ENCODE measurements at places on chromosomes 11 and 22.

- DNase-seq: no peak
Measured at GRCh38 chr22:20084547-20085413, 4.7 kb downstream of the DGCR8 start.

GRCh38 chr11:125374398-125374797 is 121.7 kb downstream of the FEZ1 start:
- no peak for DNase-seq

GRCh38 chr11:121570453-121570852 is 117.7 kb upstream of the SORL1-AS1 start:
- DNase-seq: no peak

DNA sequence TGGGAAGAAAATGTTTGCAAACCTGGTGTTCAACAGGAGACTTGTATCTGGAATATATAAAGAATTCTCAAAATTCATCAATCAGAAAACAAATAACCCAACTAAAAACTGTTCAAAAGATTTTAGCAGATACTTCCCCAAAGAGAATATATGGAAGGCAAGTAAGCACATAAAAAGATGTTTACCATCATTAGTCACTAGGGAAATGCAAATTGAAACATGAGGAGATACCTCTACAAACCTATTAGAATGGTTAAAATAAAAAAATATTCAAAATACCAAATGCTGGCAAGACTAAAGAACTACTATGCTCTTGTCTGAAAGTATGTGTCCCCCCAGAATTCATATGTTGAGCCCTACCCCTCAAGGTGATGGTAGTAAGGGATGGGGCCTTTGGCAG is 8.6 kb downstream of the EXPH5 start:
- no peak for DNase-seq

- no peak for DNase-seq
Measured at GRCh38 chr11:12598330-12599256, 75.6 kb upstream of the TEAD1 start.

- no peak for DNase-seq
Measured at GRCh38 chr11:125052047-125052446, 11.1 kb upstream of the SLC37A2 start.

GRCh38 chr11:57313788-57314135 is 11.0 kb downstream of the TNKS1BP1 start:
- no peak for DNase-seq

DNA sequence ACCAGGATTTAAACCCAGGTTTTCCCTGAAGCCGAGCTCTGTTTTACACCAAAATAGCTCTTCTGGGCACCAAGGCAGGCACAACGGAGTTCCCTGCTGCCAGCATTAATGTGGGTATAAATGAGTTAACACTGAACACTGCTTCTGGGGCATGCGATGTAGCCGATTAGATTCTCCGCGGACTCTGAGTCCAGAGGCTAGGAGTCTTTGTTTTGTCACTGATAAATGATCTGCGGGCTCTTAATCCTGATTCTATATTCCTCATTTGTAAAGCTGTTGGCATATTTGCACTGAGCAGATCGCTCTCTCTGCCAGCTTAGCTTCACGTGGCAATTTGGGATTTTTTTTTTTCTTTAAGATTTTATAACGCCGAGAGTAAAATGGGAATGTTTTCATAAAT is 16.8 kb upstream of the LDLRAD3 start:
- no peak for DNase-seq

DNA sequence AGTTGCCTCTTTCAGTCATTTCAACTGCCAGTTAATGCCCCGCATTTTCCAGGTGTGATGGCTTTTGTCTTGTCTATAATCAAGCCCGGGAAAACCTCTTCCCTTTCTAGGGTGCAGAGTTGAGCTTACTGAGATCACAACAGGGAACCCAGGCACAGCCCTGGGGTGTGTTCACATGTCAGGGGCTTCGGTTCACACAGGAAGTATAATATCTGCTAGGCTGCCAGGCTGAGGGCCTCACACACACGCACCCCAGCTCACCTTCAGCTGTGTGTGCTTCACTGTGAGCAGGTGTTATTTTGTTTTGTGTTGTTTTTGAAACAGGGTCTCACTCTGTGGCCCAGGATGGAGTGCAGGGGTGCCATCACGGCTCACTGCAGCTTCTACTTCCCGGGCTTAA is 9.7 kb upstream of the SOX10 start:
- DNase-seq: no peak

- no peak for DNase-seq
Measured at GRCh38 chr22:48869788-48870187, 957.9 kb downstream of the BRD1 start.

- peak; percentile 70 for DNase-seq
Measured at GRCh38 chr11:12200991-12201985, 90.9 kb downstream of the MICAL2 start.

DNA sequence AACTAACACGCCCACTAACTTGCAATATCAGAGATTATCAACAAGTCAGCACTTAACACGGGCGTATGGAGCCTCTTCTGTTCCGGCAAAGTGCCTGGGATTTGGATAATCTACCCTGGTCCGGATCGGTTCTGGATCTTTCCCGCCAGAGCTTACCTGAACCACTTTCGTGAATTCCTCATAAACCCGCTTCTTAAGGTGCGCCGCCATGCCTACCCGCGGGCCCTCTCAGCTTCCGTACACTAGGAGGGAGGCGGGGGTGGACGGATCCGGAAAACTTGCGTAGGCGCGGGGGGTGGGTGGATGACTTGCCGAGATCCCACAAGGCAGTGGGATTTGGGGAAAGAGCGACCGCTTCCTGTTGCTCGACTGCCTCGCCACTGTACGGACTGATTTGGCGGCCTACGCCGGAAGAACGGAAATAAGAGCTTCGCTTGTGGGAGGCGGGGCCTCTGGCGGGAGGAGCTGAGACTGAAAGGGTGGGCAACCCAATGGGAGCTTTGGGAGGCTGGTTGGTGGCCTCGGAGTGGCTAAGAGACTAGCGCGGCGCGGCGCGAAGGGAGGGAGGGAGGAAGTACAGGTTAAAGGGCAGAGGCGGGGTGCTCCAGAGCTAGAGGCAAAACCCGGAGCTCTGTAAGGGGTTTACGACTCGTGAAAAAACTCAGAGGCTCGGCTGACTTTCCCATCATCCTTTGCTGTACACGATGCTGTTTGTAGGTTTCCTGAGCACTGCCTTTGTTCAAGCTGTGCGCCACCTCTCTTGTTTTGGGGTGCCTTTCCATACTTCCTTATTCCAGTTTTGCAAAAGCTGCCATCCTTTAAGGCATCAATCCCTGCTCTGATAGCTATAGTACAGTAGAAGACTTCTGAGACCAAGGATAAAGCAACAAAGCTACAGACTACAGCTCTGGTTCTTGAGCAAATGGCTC is at the start of gene INTS4:
Gene INTS4, minus strand, starts transcription at position 235 of the 929 bp plus-strand sequence. Its CDS starts 25 bp downstream, at position 210.
- peak; percentile 99 for DNase-seq

DNA sequence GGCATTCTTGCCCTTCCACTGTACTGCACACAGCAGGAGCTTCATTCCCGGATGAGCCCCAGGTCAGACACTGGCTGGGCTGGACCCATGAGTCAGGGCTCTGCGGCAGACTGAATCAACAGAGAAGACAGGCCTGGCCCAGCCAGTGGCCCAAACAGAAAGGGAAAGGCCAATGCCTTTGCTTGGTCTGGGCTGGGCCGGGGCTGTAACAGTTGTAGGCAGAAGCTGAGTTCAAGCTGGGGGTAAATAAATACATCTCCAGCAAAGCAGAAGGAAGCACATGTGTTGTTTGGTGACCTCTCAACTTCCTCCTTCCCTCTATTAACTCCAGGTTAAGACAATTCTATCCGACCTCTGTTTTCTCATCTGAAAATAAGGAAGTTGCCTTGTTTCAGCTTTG is 1.8 kb upstream of the SMIM35 start:
- no peak for DNase-seq

DNA sequence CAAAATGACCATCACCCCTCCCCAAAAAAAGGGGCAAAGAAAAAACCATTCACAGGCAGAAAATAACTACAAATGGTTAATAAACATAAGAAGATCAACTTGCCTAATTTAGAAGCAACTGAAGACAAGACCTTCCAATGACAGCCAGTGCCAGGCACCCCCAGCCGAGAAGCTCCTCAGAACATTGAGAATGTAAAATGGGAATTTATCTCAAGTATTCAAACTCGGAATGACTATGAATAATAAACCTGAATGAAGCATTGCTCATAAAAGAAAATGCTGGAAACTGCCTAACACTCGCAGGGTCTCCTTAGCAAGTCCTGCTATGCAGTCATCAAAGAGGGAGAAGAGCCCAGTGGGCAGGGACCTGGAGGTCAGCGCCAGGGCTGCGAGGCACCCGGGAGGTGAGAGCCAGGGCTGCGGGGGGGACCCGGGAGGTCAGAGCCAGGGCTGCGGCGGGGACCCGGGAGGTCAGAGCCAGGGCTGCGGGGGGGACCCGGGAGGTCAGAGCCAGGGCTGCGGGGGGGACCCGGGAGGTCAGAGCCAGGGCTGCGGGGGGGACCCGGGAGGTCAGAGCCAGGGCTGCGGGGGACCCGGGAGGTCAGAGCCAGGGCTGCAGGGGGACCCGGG is 23.2 kb upstream of the MOB2 start:
- no peak for DNase-seq

DNA sequence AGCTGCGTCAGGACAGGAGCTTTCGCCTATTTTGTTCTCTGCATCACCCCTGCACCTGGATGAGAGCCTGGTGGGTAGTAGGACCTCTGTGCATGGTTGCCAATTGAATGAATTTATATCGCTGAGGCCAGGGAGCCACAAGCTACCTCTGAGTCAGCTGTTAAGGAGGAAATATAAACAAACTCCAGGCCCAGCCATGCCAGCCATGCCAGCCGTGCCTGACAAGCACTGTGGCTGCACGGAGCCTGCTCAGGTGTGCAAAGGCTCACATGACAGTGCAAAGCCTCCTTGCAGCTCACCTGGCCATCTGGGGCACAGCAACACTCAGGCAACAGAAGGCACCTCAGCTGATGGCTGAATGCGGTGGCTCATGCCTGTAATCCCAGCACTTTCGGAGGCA is 33.7 kb upstream of the LINC01488 start:
- no peak for DNase-seq

- DNase-seq: peak; percentile 80
Measured at GRCh38 chr22:38218661-38219622, 17.1 kb downstream of the MAFF start.

- DNase-seq: peak; percentile 64
Measured at GRCh38 chr11:95505927-95506426, 275.0 kb upstream of the SESN3 start.

DNA sequence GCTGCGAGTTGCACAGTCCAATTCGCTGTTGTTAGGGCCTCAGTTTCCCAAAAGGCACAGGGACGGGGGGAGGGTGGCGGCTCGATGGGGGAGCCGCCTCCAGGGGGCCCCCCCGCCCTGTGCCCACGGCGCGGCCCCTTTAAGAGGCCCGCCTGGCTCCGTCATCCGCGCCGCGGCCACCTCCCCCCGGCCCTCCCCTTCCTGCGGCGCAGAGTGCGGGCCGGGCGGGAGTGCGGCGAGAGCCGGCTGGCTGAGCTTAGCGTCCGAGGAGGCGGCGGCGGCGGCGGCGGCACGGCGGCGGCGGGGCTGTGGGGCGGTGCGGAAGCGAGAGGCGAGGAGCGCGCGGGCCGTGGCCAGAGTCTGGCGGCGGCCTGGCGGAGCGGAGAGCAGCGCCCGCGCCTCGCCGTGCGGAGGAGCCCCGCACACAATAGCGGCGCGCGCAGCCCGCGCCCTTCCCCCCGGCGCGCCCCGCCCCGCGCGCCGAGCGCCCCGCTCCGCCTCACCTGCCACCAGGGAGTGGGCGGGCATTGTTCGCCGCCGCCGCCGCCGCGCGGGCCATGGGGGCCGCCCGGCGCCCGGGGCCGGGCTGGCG is at the start of gene BCR:
Gene BCR, plus strand, starts transcription at position 209 of the 592 bp plus-strand sequence. CDS start 452 bp downstream, outside the sequence.
- DNase-seq: peak; percentile 10

GRCh38 chr22:30021881-30022619 is 58.2 kb upstream of the HORMAD2 start:
- DNase-seq: no peak

DNA sequence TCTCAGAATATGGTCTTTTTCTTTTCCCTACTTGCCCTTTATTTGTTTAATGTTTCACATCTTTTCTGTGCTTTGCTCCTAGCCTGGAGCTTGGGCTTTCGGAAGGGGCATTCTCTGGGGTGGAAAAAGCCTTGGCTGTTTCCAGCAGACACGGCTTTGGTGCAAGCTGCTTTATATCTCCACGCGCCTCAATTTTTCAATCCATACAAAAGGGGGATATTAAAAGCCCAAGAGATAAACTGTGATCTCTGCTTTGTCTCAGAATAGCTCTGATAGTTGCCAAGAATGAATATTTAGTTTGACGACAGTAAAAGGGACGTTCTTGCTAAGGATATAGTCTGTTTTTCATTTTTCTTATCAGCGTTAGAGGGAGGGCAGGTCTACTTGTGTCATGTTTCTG is 194.0 kb upstream of the KIRREL3 start:
- no peak for DNase-seq

GRCh38 chr11:134488913-134489312 is 76.9 kb upstream of the B3GAT1 start:
- no peak for DNase-seq

GRCh38 chr11:123434262-123434661 is 4.2 kb downstream of the GRAMD1B start:
- no peak for DNase-seq

- no peak for DNase-seq
Measured at GRCh38 chr11:134613646-134614045, 201.6 kb upstream of the B3GAT1 start.

DNA sequence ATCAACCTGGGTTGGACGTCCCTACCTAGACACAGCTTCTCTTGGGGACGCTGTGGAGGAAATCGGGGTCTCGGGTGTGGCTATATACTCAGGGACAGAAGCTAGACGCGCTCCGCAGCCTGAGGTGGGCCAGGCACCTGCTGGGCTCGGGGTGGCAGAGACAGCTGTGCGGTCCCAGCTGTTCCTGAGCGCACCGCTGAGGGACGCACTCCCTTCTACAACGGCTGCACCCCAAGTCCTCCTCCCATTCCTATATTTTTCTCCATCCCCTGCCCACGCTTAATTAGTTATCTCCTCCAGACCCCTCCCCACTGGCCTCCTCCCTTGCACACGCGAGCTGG is 188 bp upstream of the MTNR1B start:
- DNase-seq: no peak

DNA sequence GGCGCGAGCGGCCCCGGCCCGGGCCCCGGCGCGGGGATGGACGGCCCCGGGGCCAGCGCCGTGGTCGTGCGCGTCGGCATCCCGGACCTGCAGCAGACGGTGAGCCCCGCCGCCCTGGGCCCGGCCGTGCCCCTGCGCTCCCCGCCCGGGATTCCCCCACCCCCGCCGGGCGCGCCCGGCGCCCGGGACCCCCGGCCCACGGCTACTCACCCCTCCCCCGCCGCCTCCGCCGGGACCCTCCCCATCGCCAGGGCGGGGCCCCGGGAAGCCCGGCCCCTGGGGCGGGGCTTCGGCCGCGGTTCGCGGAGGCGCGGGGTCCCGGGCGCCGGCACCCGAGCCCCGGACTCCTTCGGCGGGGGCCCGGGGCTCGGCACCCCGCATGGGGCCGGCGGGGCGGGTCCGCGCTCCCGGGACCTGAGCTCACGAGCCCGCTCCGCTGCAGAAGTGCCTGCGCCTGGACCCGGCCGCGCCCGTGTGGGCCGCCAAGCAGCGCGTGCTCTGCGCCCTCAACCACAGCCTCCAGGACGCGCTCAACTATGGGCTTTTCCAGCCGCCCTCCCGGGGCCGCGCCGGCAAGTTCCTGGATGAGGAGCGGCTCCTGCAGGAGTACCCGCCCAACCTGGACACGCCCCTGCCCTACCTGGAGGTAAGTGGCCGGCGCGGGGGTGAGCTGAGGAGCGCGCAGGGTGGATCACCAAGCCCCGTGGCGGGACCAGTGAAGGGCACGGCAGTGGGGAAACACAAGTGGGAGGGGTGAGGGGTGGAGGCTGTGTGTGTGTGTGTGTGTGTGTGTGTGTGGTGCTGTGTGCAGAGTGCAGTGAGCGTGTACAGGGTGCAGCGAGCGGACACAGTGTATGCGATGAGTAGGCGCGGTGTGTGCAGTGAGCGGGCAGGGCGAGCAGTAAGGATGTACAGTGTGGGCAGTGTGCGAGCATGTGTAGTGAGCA is 2.3 kb downstream of the SHANK3 start:
- DNase-seq: no peak
